ENCODE measurements at places on chromosomes 1 and 21.

GRCh38 chr1:209708297-209708696 is 3.7 kb downstream of the HSD11B1 start:
- DNase-seq = no peak

DNA sequence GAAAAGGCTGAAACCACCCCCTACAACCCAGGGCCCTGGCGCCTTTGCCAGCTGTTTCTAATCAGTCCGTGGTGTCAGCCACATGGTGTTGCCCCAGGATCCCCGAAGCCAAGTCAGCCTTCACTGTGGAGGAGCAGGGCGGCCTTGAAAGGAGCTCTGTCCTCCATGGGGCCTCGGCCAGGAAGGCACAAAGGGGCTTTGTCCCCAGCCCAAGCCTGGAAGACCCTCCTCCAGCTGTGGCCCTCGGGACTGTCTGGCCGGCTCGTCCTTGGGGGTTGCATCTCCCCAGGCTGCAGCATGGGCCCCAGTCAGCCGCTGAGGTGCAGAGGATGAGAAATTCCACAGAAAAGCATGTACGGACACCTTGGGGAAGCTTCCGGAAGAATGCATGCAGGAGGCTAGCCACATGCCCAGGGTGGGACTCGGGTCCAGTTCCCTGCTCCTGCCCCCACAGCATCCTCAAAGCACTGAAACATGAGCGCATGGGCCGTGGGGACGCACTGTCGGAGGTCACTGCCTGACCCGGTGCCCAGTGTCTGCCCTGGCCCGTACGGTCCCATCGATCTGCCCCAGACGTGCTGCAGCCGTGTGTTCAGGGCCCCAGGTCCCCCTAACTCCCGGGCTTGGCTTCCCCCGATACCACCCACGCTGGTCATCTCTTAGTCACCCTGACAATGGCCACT is 38.6 kb upstream of the POFUT2 start:
- DNase-seq = no peak

DNA sequence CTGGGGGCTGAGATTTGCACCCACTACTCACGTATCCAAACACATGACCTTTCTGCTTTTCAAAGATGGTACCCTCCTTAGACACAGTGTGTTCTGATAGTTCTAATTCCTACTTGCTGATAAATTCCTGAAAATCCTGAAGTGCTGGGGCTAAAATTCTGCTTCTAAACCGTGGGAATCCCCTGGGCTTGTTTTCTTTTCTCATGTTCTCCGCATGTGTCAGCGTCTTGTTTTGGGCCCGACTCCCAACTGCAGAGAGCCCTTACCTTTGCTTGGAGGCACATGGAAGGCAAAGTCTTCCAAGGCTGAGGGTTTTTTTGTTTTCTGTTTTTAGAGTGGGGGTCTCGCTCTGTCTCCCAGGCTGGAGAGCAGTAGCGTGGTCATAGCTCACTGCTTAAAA is 27.2 kb downstream of the PSMG1 start:
- DNase-seq = no peak

GRCh38 chr1:11514366-11514765 is 35.4 kb downstream of the DISP3 start:
- no peak for DNase-seq

GRCh38 chr1:181504399-181504842 is 21.1 kb downstream of the CACNA1E start:
- DNase-seq = peak; percentile 19

GRCh38 chr1:21385022-21385421 is 54.9 kb upstream of the NBPF3 start:
- DNase-seq = no peak

- peak; percentile 15 for DNase-seq
Measured at GRCh38 chr21:37710546-37711285, 205.5 kb downstream of the KCNJ6 start.

GRCh38 chr1:48701445-48701844 is 75.2 kb downstream of the BEND5 start:
- DNase-seq = no peak

- DNase-seq = peak; percentile 28
Measured at GRCh38 chr1:162107911-162108310, 38.4 kb downstream of the NOS1AP start.

DNA sequence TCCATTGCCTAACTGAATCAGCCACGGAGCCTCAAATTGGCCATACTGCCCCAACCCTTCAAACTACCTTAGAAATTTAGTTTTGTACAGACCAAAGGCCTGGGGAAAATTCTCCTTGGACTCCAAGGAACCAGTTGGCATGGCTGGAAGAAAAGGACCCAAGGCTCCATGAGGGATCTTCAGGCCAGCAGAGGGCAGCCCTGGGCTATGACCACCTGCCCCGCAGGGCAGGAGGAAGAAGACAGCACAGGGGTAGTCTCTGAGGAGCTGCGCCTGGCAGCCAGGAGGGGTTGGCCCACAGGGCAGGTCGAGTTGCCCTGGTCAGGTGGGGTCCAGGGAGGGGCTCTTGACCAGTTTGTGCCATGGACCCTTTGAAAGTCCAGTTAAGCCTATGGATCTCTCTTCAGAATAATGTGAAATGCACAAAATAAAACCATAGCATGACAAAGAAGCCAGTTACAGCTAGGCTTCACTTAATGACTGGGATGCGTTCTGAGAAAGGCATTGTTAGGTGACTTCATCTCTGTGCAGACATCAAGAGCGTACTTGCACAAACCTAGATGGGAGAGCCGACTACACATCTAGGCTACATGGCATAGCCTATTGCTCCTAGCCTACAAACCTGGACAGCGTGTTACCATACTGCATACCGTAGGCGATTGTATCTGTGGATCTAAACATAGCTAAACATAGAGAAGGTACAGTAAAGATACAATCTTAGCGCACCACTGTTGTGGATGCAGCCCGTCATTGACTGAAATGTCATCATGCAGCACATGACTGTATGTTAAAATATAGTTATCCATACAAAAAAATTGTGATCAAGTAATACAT is 26.1 kb downstream of the CACNA1S start:
- peak; percentile 52 for DNase-seq

DNA sequence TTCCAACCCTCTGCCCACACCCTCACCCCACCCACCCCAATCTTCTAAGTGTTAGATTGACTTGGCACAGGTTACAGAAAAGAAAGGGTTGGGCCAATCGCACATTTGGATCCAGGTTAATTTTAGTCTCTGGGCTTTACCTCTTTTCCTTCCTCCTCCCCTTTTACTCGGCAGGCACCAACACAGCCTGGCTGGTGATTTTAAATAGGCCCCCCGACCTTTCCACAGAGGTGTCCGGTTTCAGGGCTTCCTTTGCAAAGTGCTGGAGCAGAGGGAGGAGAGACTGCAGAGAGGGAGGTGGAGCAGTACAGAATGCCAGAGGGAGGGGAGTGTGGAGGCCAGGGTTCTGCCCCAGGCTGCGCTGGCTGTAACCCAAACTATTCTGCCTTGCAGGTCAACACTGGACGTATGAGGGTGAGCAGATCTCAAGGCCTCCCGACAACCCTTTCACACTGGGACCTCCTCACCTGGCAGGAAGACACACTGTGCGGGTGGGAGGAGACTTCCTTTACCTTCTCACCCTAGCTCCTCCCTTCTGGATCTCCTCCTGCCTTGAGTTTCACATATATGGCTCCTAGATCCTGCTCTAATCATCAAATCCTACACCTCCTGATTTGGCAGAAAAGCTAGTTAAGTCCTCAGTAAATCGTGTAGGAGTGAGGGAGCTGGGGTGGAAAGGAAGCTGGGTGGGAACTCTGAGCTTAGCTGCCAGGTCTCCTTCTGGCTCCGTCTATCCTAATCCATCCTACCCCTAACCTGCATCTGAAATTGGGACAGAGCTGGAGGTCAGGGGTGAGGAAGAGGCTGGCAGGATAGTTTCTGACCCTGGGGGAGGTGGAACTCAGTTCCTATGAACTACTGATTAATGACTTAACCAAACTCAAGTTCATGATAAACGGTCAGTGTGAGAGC is 2.4 kb downstream of the CA14 start:
- peak; percentile 51 for DNase-seq

- DNase-seq = no peak
Measured at GRCh38 chr1:234170622-234171021, 202.6 kb upstream of the COA6 start.

DNA sequence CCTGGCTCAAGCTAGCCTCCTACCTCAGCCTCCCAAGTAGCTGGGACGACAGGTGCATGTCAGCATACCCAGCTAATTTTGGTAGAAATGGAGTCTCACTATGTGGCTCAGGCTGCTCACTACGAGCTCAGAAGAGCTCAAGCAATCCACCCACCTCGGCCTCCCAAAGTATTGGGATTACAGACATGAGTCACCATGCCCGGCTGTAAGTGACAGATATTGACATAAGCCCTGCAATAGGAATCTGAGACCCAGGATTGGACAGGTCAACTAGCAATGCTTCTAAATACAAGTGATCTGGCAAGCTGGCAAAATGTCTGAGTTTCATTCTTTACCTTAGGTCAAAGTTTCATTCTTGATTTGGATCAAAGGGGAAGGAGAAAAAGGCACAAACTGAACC is 40.5 kb upstream of the H6PD start:
- no peak for DNase-seq

DNA sequence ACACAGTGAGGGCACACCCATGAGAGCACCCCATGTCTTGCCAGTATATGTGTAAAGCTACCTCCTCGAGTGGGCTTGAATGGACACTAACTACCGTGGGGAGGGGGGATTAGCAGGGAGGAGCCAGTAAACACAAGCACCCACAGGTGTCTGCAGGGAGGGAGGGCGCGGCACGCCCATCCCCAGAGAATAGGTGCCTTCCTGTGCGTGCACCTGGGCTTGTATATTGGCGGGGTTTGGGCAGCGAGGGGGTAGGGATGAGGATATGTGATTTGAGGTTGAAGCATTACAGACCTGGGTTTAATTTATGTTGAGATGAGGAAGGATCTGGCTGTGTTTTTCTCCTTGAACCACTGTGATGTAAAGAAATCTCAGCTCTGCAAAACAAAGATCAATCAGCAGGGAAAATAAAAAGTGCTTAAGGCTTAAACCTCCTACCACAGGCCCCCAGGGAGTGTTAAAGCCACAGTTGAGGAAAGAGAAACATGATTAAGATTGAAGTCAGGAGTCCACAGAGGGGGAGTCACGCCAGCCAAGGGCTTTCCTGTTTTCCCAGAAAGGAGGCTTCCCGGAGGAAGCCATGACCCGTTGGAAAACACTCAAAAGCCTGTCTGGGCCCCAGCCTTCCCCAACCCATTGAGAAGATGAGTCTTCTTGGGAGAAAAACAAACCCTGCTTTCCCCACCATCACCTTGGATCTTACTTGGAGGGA is 80.0 kb downstream of the CAMK2N1 start:
- DNase-seq = peak; percentile 61
